Bronchial epithelial cell (primary cell): ENCODE measurements at places on chromosomes 3 and 15.

GRCh38 chr3:89859757-89860156 lies 752.3 kb downstream of the EPHA3 start:
- no peak for DNase-seq

- no peak for DNase-seq
Observed at GRCh38 chr3:30672959-30673358, 66.6 kb downstream of the TGFBR2 start.

DNA sequence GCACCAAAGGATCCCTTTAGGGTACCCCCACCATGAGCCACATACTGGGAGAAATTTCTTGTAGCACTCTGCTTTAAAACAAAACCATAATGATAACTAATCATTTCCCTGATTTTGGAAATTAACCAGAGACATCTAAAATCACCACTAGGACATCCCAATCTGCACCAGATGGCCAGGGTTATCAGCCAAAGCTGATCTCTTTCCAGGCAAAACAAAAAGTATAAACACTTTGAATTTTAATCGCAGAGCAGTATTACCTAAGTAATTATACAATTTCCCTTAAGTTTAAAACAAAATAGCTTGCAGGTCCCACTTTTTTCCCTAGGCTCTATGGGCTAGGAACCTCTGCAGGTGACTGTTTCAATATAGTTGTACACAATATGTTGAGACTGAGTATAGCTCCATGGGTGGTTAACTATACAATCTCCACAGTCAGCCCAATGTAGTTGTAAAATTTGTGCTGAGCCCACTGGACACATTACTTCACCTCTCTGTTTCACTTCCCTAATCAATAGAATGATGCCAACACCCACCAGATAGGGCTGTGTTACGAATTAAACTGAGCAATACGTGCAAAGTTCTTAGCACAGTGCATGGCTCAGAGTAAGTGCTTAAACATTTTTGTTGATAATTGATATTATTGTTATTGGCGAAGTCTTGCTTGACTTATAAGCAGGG lies 629 bp upstream of the NOX5 start:
- DNase-seq, result no peak

- DNase-seq, result no peak
Observed at GRCh38 chr3:48596157-48596556, 1.0 kb upstream of the COL7A1 start.

DNA sequence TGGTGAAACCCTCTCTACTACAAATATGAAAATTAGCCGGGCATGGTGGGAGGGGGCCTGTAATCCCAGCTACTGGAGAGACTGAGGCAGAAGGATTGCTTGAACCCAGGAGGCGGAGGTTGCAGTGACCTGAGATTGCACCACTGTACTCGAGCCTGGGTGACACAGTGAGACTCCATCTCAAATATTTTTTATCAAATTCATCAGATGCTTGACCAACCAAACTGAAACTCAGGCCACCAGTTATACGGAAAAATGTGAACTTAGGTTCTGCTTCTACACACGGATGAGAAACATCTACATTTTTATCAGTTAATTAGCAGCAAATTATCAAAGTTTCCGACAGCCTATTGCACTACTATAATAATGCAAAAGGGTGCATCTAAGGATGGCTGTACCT lies 4.8 kb downstream of the ARF4 start:
- no peak for DNase-seq

DNA sequence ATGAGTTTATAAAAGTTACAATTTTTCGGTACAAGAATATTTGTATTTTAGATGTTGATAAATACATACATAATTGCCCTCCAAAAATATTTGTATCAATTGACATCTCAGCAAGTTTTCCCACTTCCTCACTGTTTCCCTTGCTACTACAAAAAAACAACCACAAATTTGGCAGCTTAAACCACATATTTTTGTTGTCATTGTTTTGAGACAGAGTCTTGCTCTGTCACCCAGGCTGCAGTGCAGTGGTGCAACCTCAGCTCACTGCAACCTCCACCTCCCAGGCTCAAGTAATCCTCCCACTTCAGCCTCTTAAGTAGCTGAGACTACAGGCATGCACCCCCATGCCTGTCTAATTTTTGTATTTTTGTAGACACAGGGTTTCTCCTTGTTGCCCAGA lies 162.8 kb upstream of the RARB start:
- no peak for DNase-seq

DNA sequence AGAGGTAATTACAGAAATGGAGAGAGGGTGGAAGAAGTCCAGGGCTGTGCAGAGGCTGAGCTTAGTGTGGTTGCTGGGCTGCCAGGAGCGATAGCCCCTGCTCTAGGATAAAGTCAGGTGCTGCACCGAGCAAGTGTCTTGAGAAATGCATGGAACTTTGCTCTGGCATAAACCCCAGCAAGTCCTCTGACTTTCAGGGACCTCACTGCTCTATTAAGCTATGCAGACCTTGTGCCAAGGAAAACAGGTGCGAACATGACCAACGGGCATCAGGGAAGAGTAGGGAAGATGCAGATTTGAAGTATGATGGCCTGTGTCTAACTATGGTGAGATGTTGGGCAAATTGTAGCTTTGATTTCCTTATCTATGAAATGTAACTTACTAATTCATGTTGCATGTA lies 416.8 kb downstream of the NR2F2 start:
- DNase-seq, result no peak

DNA sequence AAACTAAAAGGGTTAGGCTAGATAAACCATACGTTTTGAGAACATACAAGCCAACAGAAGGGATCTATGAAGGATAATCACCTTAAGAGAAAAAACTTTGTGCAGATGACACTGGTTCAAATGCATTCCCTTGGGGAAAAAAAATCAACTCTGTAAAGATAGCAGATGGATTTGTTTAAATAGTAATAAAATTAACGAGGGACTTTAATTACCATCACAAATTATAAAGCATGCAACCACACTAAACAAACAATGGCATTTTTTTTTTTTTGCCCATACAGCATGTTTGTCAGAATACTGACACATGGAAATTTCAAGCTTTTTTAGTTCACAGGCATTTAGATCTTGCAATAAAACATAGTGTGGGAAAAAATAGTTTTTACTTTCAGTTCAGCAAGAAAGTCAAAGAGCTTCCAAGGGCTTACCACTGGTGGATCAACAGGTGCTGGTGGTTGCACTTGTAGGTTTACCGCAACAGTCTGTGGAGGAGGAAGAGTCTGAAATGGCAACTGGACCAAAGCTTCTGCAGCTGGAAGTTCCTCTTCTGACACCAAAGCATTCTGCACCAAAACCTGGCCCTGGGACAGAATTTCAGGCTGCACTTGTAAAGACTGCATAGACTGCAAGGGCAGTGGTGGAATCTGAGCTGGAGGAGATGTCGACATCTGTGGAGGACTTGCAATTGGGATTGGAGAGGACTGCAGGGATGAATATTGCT lies 53.1 kb downstream of the PHC3 start:
- no peak for DNase-seq

- no peak for DNase-seq
Observed at GRCh38 chr3:182981038-182981380, 671 bp upstream of the DCUN1D1 start.
